NCI-H345 (cell line): ENCODE measurements at places on chromosomes 3 and 15.
A peak's percentile ranks its signal among the peaks of the same experiment; 100 is the strongest.

DNA sequence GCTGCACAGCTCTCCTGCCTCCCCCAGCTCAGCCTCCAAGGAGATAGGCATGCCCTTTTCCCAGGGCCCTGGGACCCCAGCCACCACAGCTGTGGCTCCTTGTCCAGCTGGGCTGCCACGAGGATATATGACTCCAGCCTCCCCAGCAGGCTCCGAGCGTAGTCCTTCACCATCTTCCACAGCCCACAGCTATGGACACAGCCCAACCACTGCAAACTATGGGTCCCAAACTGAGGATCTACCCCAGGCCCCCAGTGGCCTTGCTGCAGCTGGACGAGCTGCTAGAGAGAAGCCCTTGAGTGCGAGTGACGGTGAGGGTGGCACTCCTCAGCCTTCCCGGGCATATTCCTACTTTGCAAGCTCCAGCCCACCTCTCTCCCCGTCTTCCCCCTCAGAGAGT lies 20.5 kb upstream of the APEH start:
- DNase-seq = no peak

DNA sequence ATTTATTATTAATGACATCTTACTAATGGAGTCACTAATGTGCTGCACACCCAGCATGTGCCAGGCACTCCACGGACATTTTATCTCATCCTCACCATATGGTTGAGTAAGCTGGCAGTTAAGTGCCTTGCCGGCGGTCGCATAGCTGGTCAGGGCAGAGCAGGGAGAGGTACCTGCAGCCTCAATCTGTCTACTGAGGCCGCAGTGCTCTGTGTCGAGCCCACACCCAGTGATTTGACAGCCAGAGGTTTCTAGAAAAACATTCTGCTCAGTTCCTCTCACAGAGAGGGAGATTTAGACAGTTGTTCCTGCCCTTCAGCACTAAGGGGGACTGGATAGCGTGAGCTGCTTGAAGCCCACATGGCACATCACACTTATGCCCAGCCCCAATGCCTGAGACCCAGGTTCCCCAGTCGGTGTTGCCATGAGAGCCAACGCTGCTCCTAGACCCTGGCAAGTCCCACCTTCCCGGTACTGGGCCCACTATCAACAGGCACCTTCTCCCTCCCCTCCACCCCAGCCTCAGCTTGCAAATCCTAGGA lies 2.6 kb downstream of the LIPC start:
- no peak for DNase-seq

DNA sequence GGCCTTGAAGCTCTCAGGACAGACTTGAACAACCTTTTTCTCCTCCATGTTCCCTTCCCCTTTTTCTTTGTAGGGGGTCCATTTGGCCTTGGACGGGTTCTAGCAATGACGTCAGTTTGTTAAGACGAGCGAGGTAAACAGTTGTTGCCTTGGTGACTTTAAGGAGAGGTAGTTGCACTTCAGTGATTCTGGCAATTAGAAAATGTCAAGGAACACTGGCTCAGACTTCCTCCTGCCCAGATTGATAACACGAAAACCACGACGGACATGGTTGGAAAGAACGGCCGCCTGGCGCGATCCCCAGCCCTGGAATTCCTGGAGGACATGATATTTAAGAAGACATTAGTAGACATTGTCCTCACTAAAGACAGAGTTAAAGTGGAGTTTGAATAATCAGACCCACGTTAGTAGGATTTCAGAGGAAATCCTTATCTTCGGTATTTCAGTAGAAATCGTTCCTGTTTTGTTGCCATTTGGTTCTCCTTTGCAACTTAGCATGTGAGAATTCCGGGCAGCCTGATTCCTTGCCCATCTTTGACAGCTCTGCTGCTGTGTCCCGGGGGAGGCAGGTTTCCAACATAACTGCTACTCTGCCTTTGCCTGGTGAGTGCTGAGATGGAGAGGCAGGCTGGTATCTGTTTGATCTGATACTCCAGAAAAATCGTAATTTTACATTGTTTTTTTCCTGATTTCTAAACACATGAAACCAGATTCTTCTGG lies 87.3 kb downstream of the ST6GAL1 start:
- DNase-seq = no peak

GRCh38 chr3:102129760-102130608 lies 280.7 kb downstream of the NFKBIZ start:
- DNase-seq = no peak

DNA sequence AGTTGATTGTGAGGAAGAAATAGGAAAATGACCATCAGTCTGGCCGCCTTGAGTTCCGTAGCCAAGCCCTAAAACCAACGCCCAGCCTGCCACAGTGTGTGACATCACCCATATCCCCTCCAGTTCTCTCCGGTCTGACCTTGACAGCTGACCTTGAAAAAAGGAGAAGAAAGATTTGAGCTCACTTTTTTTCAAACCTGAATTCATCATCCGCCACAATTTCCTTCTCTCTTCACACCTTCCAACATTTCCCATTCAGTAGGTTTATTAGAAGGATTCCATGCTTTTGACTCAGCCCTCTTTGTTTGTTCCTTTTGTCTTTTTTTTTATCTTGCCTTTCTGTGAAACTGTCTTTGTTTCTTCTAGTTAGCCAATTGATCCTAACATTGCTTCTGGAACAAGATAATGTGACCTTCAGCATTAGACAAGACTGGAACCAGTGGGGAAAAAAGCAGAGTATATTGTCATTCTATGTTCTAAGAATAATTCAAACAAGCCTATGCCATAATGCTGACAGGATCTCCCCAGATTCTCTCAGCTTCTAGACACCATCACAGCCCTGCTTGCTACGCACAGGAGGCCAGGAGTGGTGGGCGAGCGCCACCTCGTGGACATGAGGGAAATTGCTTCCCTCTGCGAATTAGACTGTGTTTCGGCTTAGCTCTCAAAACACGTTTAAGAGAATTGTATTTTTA lies 283.1 kb downstream of the FGF12 start:
- DNase-seq = peak; percentile 70

GRCh38 chr15:69926006-69926405 lies 171.7 kb downstream of the TLE3 start:
- DNase-seq = no peak

DNA sequence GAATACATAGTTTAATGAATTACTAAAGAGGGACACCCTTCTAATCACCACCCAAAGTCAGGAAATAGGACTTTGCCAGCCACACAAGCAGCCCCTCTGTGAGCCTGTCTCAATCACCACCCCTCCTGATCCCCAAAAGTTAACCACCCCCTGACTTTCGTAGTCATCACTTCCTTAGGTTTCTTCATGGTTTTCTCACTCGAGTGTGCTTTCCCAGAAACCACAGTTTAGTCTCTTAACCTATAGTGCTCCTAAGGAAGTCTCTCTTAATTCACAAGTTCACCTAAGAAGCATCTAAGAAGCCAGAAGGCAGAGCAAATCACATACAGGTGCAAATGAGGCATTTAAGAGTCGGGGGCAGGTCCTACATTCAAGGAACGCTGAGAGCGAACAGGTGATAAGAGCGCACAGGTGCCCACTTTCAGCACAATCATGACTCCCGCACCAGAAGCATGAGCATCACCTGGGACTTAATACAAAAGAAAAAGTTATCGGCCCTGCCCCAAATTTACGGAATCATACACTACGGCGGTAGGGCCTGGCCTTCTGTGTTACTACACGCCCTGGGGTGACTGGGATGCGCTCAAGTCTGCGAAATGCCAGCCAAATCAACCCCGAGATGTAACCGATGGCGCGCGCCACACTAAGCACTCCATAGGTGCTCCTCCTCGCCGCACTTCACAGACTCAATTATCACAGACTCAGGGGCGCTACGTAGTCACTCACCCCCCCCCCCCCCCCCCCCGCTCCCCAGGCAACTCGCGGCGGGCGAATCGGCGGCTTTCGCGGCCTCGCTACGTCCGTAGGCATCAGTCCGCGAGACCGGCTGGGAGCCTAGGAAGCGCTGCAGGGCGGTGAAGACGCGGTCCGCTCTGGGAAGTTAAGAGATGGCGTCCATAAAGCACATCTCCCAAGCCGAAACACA lies 815 bp downstream of the ULK4 start:
- DNase-seq = peak; percentile 35

DNA sequence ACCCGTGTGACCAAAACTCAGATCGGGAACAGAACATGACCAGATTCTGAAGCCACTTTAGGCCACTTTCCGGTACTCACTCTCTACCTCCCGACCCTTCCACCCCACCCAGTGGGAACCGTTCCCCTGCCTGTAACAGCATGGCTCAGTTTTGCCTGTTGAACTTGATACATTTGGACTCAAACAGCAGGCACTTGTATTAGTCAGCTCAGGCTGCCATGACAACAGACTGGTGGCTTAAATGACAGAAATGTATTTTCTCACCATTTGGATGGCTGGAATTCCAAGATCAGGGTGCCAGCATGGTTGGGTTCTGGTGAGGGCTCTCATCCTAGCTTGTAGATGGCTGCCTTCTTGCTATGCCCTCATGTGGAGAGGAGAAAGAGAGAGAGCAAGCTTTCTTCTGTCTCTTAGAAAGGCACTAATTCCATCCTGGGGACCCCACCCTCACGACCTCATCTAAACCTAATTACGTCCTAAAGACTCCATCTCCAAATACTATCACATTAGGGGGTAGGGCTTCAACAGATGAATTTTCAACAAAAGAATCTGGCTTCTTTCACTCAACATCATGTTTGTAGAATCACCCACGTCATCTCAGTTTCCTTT lies 9.3 kb upstream of the SSUH2 start:
- no peak for DNase-seq

GRCh38 chr3:33523093-33523667 lies 83.0 kb upstream of the UBP1 start:
- DNase-seq = no peak

GRCh38 chr15:89400116-89400781 lies 65.6 kb upstream of the POLG start:
- DNase-seq = peak; percentile 30

DNA sequence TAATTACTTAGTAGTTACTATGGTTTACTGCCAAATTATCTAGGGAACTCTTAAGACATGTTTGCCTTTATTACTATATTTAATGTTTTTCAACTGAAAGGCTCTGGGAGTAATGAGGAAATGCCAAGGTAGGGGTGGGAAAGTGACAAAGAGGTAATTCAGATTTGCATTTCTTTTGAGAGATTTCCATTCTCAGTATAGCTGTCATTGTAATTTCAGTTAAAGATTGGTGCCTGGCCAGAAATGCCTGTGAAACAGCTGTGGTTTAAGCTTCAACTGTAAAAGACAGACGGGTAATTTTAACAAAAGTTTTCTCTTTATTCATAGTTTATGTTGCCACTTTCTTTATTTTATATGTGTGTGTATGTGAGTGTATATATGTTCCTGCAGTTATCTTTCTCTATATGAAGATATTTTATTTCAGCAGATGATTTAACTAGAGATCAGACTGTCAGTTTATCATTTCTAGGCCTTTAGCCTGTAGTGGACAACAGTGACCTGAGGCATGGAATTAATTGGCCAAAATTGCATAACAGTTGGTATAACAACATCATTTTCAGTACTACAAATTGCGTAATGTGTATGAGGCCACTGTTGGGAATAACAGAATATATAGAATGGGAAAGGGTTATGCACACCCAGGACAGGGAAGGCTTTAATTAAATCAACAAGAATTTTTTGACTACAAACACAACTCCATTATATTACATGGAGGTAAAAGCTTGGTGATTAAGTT lies 119.0 kb downstream of the BBX start:
- DNase-seq = no peak

DNA sequence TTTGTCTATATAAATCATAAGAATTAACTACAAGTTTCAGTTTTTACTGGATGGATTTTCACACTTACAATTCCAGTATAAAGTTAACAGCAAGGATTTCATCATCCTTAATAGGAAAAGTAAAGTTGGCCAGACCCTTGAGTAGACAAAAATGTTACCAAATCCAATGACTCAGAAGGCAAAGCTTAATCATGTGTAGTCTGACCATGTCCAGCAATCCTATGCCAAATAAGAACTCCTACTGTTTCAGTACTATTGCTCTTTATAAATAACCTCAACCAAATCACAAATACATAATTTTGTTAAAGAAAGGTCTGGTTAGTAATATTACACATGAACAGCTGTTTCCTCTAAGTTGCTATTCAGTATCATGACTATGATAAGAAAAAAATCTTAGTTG lies 35.0 kb downstream of the PLOD2 start:
- no peak for DNase-seq

GRCh38 chr3:59502806-59503205 lies 453.0 kb upstream of the CFAP20DC start:
- no peak for DNase-seq

DNA sequence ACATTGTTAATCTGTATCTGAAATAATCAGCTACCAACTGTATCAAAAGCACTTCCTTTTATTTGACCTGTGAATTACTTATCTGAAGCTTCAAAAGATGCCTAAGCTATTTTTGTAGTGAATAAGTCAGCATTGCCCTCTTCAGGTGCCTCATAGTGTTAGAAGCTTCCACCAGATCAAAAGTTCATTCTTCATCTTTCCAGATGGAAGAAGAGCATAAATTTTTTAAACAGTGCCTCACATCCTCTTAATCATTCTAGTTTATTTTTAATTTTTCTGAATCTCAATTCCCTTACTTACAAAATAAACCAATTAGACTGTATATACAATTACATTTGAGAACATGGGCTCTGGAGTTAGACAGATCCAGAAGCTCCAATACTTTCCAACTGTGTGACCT lies 65.0 kb downstream of the MYO5A start:
- no peak for DNase-seq

GRCh38 chr15:56295433-56295832 lies 51.8 kb upstream of the RFX7 start:
- DNase-seq = no peak

DNA sequence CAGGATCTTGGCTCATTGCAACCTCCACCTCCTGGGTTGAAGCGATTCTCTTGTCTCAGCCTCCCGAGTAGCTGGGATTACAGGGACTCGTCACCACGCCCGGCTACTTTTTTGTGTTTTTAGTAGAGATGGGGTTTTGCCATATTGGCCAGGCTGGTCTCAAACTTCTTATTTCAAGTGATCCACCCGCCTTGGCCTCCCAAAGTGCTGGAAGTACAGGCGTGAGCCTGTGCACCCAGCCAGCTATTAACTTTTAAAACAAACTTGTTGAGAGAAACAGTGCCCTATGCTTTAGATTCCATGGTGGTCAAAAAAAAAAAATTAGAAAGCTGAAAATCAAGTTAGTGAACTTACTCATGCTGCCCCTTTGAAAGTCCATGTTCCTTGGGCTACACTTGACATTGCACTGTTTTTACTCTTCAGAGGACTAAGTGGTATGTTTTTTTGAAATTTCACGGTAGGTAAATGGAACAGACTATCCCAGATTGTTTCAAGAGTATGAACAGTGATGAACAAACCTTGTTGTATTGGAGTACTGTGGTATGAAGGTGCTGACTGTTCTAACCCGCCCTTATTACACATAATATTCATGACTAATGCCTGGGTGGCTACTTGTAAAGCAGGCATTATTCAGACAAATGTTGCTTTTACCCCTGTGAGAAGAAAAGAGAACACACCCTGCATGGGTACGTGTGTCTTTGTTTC lies 206.9 kb downstream of the KLHL25 start:
- DNase-seq = no peak

- no peak for DNase-seq
Measured at GRCh38 chr3:152236716-152237115, 32.0 kb upstream of the MBNL1 start.
